ENCODE measurements at places on chromosomes 6 and 20.
A peak's percentile ranks its signal among the peaks of the same experiment; 100 is the strongest.

- DNase-seq: no peak
Measured at GRCh38 chr6:165805067-165805555, 142.1 kb upstream of the PDE10A start.

DNA sequence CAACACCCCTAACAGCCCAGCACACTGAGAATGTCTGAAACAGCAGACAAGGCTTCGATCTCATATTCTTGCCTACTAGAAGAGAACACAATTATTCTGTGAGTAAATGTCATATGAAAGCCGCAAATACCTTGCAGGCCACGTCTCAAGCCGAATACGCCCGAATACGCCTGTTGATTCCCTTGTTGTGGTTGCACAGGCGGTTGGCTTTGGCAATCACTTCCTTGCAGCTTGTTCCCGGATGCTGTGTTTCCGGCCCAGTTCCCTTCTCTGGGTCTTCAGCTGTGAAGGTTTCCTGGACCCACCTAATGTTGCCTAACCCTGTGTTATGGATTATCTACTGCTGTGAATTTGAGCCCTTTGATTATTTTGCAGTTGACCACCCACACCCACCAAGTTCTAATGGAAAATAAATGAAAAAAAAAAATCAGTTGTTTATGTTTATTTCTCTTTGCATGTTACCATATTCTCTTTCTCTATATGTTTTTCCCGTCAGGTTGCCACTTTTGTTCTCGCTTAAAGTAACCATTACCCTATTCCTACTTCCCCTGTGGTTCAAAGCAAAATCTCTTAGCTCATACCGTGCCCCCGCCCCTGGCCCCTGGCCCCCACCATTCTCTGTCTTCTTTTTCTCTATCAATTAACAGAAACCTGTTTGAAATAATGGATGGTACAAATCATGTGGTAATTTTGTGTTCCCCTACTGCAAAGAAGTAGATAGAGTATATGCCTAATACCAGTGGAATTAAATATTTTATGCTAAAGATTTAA is 172.4 kb downstream of the ADGB start:
- peak; percentile 40 for DNase-seq

GRCh38 chr6:134819236-134819635 is 130.7 kb downstream of the ALDH8A1 start:
- no peak for DNase-seq

GRCh38 chr6:44052419-44053023 is 74.7 kb downstream of the MRPL14 start:
- no peak for DNase-seq

- DNase-seq: no peak
Measured at GRCh38 chr6:12007887-12008286, 4.2 kb upstream of the HIVEP1 start.

GRCh38 chr20:4299773-4300172 is 284.4 kb upstream of the RNF24 start:
- no peak for DNase-seq

- no peak for DNase-seq
Measured at GRCh38 chr6:63808576-63808975, 173.0 kb downstream of the PHF3 start.

GRCh38 chr20:14924433-14924832 is 587.0 kb upstream of the FLRT3 start:
- DNase-seq: no peak

- no peak for DNase-seq
Measured at GRCh38 chr20:62775206-62775605, 21.1 kb upstream of the MRGBP start.

- no peak for DNase-seq
Measured at GRCh38 chr6:33452496-33452895, 1.9 kb upstream of the ZBTB9 start.

DNA sequence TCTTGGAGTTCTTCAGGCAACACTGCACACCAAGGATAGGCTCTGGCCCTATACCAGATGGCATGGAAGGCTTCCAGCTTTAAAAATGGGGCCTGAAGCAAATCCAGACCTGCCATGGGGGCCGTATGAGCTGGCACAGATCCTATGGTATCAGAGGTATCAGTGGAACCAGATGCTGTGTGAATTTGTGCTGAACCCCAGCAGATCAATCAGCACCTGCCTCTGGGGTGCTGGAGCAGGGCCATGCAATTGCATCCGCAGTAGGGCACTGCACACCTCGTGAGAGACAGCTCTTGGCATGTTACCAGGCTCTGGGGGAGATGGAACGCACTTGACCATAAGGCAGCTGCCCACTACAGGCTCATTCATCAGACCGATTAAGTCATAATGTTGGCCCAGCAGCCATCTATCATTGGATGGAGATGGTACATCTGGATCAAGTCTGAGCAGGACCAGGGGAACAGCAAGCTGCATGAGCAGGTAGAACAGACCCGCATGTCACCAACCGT is 221.5 kb downstream of the MYLK4 start:
- no peak for DNase-seq

Data from kidney (tissue), 22 donors.